Sigmoid colon (tissue), 7 donors: ENCODE measurements at places on chromosomes 13 and 19.

- H3K36me3 ChIP-seq = no peaks in the 10 kb centered on the region
- no peaks in the 10 kb centered on the region for H3K27me3 ChIP-seq
- no peak overlapping the region for H3K4me3 ChIP-seq
Measured at GRCh38 chr13:76803831-76804230, 82.4 kb downstream of the KCTD12 start.

- no peak overlapping the region for H3K4me3 ChIP-seq
- H3K27me3 ChIP-seq = no peaks in the 10 kb centered on the region
- H3K27ac ChIP-seq = no peak overlapping the region
- H3K36me3 ChIP-seq = no peaks in the 10 kb centered on the region
- no peaks in the 10 kb centered on the region for H3K4me1 ChIP-seq
- DNase-seq = no peak
Measured at GRCh38 chr19:30133803-30134202, 191.8 kb downstream of the URI1 start.

- DNase-seq = no peak
- no peaks in the 10 kb centered on the region for H3K4me1 ChIP-seq
- no peaks in the 10 kb centered on the region for H3K36me3 ChIP-seq
Measured at GRCh38 chr13:100644371-100644770, 30.2 kb downstream of the TMTC4 start.

- H3K4me3 ChIP-seq = no peak overlapping the region
- H3K36me3 ChIP-seq = no peaks in the 10 kb centered on the region
- H3K27ac ChIP-seq = no peak overlapping the region
- no peak for DNase-seq
- no peaks in the 10 kb centered on the region for H3K4me1 ChIP-seq
Measured at GRCh38 chr13:91406619-91407018, 8.2 kb downstream of the GPC5 start.

- peaks cover 42% of the 10 kb centered on the region for H3K4me1 ChIP-seq
- peak; percentile 90 for DNase-seq
- H3K27ac ChIP-seq = peak overlapping the region; percentile 43
- H3K27me3 ChIP-seq = no peaks in the 10 kb centered on the region
- H3K36me3 ChIP-seq = no peaks in the 10 kb centered on the region
Measured at GRCh38 chr19:4988770-4989251, 19.9 kb downstream of the KDM4B start.

DNA sequence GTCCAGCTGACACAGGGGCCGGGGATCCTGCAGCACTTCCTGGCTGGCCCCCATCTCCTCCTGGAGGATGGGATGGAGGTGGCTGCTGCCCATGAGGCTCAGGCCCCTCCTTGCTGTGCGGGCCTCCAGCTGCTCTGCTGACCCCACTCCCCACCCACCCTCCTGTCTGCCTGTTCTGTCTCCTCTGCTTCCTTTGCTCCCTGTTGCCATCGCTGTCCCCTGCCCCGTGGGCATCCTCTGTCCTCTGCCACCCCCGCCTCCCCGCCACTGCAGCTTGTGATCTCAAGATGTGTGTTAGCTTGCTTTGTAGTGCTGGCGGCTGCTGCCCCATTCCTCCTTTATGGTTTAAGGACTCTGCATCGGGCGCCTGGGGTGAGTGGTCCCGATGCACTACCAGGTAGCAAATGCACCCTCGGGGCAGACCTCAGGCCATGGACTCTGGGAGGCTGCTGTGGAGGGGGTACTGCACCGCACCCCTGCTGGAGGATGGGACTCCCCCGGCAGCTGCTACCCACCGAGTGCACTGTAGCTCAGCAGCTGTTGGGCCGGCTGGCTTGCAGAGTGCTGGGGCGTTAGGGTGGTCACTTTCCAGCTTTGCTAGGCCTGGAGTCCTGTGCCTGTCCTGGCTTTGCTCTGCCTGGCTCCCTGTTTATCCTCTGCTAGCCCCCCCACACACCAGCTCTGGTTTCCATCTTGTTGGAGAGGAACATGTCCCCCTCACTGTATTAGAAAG is 15.8 kb upstream of the C19orf33 start:
- no peak for DNase-seq
- H3K27ac ChIP-seq = no peak overlapping the region
- H3K4me3 ChIP-seq = no peak overlapping the region
- H3K36me3 ChIP-seq = no peaks in the 10 kb centered on the region
- H3K27me3 ChIP-seq = no peaks in the 10 kb centered on the region
- H3K4me1 ChIP-seq = no peaks in the 10 kb centered on the region

GRCh38 chr19:16001481-16002312 is 52.9 kb downstream of the OR10H4 start:
- H3K27me3 ChIP-seq = no peaks in the 10 kb centered on the region
- H3K36me3 ChIP-seq = no peaks in the 10 kb centered on the region
- peaks cover 11% of the 10 kb centered on the region for H3K4me1 ChIP-seq

DNA sequence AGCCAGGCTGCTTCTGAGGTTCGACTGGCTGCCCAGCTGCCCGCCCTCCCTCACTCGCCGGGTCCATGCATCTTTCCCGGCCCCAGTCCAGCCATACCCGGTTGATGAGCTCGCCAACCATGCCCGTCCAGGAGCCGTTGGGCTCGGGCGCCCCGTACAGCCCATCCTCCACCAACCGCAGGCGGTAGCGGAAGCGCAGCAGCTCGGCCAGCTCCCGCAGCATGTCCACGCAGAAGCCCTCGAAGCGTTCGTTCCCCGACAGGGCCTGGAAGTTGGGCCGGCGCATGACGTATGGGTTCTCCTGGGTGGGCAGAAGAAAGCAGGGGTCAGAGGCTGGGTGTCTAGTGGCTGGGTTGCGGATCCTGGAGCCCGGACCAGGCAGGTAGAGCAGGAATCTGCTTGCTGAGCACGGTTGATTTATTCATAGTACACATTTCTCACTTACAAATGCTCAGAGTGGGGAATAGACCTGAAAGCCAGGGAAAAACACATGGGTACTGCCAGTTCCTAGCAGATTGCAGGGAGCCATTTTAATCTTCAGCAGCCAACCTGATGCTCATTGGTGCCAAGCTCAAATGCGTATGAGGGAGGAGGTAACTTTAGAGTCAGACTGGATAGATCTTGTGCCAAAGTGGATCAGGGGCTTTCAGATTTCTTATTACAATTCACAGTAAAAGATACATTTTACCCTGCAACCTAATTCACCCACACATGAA is 27.4 kb downstream of the GRIK5 start:
- DNase-seq = no peak
- peaks cover 12% of the 10 kb centered on the region for H3K36me3 ChIP-seq
- H3K4me3 ChIP-seq = no peak overlapping the region
- H3K27me3 ChIP-seq = no peaks in the 10 kb centered on the region

DNA sequence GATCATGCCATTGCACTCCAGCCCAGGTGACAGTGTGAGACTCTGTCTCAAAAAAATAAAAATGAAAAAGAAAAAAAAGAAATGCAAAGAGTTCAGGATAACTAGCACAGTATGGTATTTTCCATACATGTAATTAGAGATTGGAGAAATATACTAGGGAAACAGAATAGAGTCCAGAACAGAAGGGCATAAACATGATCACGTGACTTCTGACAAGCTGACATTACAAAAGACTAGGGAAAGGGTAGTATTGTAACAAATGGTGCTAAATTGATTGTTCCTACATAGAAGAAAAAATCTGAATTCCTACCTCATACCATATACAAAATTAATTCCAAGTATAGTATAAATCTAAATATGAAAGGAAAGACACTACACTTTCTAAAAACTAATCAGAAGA is 1.3 kb upstream of the NLRP5 start:
- no peaks in the 10 kb centered on the region for H3K36me3 ChIP-seq
- no peaks in the 10 kb centered on the region for H3K4me1 ChIP-seq
- H3K4me3 ChIP-seq = no peak overlapping the region
- no peak for DNase-seq

DNA sequence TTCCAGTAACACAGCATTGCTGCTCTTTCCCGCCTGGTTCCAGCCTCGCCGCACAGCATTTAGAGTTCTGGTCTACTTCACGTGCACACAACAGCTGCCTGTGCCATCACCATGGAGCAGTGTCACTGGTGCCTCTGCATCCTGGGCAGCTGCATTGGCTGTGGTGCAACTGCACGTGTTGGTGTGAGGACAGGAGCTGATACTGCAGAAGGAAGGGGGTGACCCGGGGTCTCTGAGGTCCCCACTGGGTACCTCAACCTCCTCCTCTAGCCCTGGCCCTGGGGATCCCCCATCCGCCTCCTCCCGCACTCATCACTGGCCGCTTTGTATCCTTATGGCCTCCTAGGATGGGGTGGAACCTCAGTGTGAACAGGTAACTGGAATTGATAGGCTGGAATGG is 112.5 kb downstream of the SOX1 start:
- H3K4me3 ChIP-seq = no peak overlapping the region
- peaks cover 16% of the 10 kb centered on the region for H3K4me1 ChIP-seq
- no peak overlapping the region for H3K27ac ChIP-seq
- no peaks in the 10 kb centered on the region for H3K36me3 ChIP-seq
- no peak for DNase-seq
- no peaks in the 10 kb centered on the region for H3K27me3 ChIP-seq
